ENCODE measurements at places on chromosomes 7 and 10.

DNA sequence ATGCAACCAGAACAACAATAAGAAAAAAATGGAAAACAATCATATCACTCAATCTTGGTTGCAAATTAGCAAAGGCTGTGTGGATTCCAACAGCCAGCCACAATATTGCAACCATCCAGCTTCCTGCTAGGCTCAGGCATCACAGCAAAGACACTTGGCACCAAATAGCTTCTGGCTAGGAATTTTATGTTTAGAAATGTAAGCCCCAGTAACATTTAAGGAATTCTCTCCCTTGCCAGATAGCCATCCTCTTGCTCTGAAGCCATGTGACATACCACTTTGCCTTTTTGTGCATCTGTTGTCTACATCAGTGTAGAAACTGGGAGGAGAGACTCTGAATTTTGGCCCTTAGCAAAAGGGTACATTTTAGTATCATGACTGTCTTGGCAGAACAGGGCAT lies 22.2 kb downstream of the MKX start:
- DNase-seq, result no peak

GRCh38 chr7:155244675-155245074 lies 53.0 kb upstream of the INSIG1 start:
- no peak for DNase-seq

GRCh38 chr7:157211690-157212089 lies 73.0 kb downstream of the UBE3C start:
- no peak for DNase-seq

- no peak for DNase-seq
These were observed 471.8 kb downstream of the PLXDC2 start for GRCh38 chr10:20288060-20288459.

- DNase-seq, result no peak
These were observed 84.3 kb upstream of the MTPN start for GRCh38 chr7:136061433-136061832.

DNA sequence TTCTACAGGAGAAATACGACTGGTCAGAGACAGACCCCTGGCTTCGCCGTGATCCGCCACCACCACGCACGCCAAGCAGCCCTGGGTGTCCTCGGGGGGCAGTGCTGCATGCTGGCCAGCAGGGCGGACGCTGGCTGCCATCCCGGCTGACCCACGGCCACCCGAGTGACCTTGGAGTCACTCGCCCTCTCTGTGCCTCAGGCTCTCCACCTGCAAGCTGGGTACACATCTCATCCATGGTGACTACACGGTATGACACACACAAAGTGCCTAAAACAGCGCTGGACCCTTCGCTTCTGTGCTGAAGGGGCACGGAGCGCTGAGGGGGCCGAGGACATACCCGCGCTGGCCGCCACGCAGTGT lies 62.0 kb upstream of the RNF32 start:
- no peak for DNase-seq

GRCh38 chr10:24262929-24263590 lies 54.1 kb downstream of the KIAA1217 start:
- DNase-seq, result no peak

DNA sequence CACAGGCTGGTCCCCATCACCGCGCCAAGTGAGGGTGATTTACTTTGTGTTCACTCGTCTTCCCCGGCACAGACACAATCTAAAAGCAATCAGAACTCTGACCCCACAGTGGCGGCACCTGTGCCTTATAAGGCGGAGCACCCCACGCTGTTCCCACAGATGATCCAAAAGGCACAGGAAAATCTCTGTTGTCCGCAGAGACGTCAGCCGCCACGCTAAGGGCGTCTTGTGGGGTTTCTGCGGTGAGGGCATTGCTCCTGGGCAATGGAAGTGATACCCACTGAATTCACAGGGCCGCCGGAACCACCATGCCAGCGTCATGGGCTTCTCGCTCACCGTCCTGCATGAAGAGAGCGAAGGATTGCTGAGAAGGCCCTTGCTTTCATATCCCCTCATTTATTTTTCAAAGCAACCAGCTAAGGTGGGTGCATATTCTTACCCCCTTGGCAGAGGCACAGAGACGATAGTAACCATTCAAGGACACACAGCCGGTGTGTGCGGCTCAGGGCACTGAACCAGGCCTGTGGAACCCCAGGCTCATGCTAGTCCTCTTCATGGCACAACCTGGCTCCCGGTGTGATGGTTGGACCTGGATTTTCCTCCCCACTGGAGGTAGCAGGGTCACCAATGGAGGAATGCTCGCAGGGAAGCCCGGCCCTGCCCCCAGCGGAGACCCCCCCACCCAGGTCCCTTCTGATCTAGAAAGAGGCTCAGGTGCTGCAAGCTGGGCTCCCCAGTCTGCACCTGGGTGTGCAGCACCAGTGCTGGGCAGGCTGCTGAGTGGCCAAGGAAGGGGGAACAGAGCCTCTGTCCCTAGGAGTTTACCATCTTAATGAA lies 279.0 kb downstream of the TCERG1L start:
- DNase-seq, result no peak

DNA sequence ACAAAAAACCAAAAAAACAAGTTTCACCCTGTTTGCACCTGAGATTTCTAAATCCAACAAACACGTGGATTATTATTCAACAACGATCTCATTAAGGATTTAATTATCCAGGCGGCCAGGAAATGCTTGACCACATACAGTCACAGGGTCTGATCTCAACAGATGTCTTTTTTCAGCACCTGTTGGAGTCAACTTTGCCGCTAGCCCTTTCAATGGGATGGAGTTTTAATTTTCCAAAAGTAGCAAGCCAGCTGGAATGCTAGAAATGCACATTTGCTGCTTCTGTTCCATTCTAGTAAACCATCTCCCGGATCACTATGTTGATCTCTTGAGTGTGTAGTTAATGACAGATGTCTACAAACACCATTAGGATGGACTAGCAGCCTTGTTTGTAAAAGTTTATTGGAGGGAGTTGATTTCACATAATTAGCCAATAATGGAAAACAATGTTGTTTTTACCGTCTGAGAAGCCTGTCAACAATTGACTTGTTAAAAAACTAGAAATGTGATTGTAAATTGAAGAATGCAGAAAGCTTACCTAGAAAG lies 64.2 kb upstream of the DKK1 start:
- DNase-seq, result no peak

DNA sequence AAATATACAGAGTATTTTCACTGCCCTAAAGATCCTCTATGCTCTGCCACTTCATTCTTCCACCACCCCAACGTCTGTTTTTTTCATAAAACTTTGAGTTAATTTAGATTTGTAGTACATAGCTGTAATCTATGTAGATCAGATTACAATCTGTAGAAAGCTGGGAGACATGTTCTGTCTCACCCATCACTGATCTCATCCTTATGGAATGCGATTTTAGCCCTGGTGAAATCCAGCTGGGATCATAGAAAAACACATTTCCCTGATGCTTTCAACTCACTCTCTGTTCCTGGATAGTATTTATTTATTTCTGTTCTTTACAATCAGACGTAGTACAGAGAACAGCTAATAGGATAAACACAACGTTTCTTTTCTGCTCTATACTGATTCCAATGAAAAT lies 521.0 kb downstream of the KIF20B start:
- no peak for DNase-seq

GRCh38 chr7:149595541-149595940 lies 97.9 kb upstream of the ZNF746 start:
- DNase-seq, result no peak

DNA sequence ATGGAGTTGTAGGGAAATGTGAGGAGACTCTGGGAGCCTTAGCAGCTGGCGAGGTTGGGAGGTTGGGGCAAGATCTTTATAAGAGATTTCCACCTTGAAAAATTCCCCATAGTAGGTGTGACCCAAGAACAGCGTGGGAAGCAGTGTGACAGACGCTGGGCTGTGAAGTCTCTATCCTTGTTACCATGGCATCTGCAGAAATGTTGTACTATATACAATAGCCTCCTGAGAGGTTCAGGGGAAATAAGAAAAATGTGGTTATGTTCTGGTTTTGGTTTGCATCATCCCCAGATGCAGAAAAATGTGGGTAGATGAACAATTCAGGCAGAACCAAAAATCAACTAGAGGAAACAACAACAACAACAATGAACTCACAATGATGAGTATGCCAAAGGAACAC lies 498.6 kb downstream of the SH2D4B start:
- no peak for DNase-seq

GRCh38 chr7:41439515-41439879 lies 263.4 kb downstream of the INHBA start:
- no peak for DNase-seq

- DNase-seq, result no peak
These were observed 1414.7 kb upstream of the CELF2 start for GRCh38 chr10:9602998-9603397.

DNA sequence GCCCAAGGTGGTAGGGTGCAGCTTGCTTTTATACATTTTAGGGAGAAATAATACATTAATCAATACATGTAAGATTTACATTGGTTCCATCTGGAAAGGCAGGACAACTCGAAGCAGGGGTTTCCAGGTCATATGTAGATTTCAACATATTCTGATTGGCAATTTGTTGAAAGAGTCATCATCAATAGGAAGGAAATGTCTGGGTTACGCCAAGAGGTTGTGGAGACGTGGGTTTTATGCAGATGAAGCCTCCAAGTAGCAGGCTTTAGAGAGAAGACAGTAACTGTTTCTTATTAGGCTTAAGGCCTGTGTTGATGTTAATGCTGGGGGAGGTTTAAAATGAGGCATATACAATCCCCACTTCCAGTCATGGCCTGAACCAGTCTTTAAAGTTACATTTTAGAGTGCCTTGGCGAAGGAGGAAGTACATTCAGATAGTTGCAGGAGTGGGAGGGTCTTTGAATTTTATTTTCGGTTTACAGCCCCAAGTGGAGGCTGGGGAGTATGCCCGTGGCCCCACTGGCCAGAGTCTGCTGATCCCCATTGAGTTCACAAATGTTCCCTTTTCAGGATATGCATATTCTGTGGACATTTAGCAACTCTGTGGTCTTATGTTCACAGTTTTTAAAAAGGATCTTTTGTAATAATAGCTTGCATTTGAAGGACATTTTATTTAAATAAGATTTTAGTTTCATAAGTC lies 166.0 kb upstream of the GDF10 start:
- no peak for DNase-seq

- DNase-seq, result no peak
These were observed 184.9 kb downstream of the PPP1R9A start for GRCh38 chr7:95092324-95092723.

DNA sequence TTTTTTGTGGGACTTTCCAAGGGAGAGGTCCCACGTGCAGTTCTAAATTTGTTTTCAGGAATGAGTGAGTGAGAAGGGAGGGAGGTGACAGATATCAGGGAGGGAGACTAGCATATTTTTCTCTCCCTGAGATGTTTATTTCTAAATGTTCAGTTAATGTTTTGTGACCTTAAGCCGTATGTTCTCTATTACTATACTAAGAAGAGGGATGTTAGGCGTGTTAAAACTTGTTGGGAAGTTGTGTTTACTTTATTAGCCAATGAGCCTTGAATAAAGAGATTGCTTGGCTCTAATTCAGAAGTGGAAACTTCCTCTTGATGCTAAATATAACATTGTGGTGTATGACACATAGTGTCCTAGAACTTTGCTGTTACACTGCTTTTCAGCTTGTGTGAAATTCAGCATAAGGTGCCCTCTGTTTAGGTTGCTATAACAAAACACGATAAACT lies 37.3 kb downstream of the DNAH11 start:
- no peak for DNase-seq

- no peak for DNase-seq
These were observed 14.7 kb upstream of the CAMK2G start for GRCh38 chr10:73889014-73889413.

GRCh38 chr7:95569720-95570119 lies 26.6 kb downstream of the PDK4 start:
- DNase-seq, result no peak

GRCh38 chr10:100909501-100910263 lies 3.1 kb upstream of the SLF2 start:
- DNase-seq, result no peak

DNA sequence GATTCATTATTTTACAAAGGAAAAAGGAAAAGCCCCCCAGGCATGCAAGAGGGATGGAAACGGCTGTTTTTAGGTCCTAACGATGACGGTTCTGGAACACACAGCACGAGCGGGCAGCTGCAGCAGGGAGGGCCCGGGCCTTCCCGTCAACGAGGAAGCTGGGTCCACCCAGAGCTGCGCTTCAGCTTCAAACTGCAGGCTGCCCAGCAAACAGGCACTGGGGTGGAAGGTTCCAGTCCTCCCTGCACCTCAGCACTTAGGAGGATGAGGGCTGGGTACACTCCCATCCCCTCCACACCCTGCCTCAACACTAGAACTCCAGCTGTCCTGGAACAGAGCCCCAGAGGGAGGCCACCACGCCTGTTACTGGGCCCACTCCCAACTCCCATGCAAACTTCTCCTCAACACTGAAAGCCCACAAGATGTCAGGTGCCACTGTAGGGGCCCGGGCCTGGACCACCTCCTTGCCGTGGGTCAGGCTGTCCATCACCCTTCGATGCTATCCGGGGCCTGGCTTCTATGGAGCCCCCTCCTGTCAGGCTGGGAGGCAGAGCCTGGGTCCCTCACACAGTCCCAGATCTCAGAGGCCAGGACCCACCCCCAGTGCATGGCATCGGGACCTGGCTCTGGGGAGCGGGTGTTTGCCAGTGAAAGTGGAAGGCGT lies 33.0 kb downstream of the PAPOLB start:
- no peak for DNase-seq

DNA sequence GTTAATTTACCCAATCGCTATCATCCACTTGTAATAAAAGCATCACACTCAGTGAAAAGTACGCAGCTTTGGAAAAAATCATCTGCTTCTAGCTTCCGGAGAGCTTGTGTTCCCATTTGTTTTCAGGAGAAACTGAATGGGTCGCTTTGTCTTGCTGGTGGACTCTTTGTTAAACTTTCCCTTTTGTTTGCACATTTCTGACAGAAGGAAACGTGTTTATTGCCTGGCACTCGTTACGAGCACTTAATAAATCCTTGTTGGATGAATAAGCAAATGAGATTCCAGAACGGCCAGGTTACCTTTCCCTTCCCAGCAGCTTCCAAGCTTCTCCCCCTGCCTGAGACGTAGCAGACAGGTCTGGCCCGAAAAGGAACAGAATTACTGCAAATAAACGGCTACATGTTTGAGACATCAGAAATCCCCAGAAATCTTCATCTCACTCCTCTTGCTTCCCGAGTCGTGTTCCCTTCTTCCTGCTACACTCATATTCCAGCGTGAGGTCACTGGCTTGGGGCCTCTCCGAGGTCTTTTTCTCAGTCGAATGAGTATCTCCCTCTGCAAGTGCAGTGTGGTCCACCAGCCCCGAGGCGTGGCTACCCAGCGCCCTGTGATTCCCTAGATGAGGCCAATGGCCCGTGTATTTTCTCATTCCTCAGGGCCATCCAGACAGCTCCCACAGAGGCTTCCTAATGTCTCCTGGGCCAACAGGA lies 167.2 kb downstream of the FRMD4A start:
- DNase-seq, result no peak

GRCh38 chr7:49714182-49714581 lies 59.3 kb upstream of the VWC2 start:
- DNase-seq, result no peak

- DNase-seq, result no peak
These were observed 145.1 kb upstream of the C7orf33 start for GRCh38 chr7:148445260-148446044.

- no peak for DNase-seq
These were observed 51.5 kb downstream of the HK1 start for GRCh38 chr10:69329721-69330178.

All from mesothelial cell of epicardium (in vitro differentiated cells).